Stimulated activated CD4-positive, alpha-beta T cell treated with anti-CD3 and anti-CD28 coated beads, Interleukin-12 subunit alpha, Interleukin-12 subunit beta, amount 100 ng/mL, for 4 hours (primary cell): ENCODE measurements at places on chromosomes 1 and 21.

DNA sequence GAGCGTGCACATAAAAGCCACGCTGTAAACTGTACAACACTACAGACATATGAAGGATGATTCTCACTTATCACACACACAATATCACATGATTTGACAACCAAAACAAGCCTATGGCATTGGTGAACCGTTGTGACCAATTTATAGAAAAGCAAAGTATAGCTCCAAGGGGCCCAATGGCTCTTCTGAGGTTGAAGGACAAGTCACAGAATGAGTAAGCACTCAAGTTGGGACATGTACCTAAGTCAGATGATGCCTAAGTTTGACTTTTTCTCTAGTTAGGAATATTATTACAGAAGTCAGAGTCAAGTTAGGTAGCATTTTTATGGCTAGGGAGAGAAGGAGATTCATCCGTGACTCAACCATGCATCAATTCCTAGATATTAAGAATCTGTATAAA is 45.7 kb downstream of the PLPP3 start:
- DNase-seq, result no peak

GRCh38 chr1:12495725-12496124 is 122.3 kb downstream of the DHRS3 start:
- DNase-seq, result no peak

GRCh38 chr1:117660271-117660965 is 54.6 kb downstream of the TENT5C start:
- DNase-seq, result no peak

- DNase-seq, result no peak
These were observed 79.6 kb downstream of the PIK3CD start for GRCh38 chr1:9731051-9731537.

DNA sequence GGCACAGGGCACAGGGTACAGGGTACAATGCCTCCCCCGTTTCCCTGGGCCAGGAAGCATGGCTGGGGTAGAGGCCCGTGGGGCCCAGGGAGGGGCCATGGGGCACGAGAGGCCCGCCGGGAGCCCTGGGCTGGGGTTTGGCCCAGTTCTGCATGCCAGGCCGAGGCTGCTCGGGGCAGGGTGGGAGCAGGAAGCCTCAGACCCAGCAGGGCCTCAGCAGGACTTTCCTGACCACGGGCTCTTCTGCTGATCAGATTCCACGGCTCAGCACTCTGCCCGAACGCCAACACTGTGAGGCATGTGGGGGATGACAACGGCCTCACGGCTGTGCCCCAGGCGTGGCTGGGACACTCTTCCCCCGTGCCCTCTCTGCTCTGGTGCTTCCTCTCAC is 104.3 kb downstream of the NPHP4 start:
- DNase-seq, result no peak

- no peak for DNase-seq
These were observed 273.1 kb upstream of the PROX1 start for GRCh38 chr1:213714645-213715044.

DNA sequence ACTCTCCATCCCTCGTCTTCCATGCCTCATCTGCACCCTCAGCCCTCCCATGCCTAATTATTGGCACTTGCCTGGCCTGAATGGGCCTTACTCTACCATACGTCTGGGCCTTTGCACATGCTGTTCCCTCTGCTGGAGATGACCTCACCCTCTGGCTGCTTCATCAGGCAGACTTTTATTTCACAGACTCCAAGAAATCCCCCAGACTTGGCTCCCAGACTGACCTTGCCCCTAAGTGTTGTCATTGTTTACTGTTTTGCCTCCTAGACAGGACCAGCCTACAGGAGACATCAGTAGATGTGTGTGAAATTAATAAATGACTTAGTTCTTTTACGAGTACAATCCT is 5.2 kb upstream of the AHDC1 start:
- no peak for DNase-seq

- no peak for DNase-seq
These were observed 126.6 kb downstream of the KCNT2 start for GRCh38 chr1:196481616-196482015.

DNA sequence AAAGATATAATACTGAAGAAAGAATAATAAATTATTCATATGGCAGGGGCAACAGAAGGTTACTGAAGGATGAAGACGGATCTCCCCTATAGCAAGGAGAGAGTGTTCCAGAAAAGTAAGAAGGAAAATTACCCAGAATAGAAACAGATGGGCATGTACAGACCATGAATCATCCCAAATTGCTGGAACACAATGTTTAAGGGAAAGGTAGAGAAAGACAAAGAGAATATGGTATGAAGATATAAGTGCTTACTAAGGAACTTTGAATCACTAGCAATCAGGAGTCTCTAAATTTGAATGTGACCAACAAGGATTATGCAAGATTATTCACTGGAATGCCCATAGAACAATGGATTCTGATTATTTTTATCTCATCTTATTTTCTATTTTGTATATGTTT is 375.4 kb downstream of the COL11A1 start:
- DNase-seq, result no peak

DNA sequence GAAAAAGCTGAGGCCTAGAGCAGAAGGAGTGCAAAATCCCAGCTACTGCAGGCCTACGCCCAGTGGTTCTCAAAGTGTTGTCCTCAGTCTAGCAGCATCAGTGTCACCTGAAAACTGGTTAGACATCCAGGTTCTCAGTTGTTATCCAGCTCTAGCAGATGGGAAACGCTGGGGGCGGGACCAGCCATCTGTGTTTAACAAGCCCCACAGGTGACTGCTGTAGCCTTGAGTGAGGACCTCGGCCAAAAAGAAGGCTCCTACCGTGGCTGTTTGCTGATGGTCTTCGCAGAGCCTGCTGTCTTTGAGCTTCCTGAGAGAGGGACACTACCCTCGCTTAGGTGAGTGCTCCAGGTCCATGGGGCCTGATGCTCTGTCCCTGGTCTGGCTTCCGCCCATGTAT is 69.7 kb downstream of the LRRN2 start:
- no peak for DNase-seq

- no peak for DNase-seq
These were observed 86.9 kb downstream of the CD247 start for GRCh38 chr1:167431261-167431908.

DNA sequence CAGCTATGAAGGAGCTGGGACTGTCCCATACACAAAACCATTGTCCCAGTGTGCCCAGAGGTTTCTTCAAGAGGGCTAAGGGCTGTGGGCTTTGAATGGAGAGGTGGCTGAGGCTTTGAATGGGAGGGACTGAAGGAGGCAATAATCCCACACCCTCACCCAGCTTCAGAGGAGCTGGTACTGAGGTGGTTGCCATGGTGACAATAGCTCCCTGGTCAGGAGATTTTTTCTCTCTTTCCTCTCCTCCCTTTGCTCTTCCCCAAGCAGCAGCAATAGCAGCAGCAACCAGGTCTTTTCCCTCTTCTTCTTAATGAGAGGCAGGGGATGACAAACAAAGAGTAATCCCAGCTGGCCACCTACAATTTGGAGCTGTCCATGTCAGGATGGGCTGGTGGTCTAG is 1.6 kb downstream of the HPCAL4 start:
- DNase-seq, result no peak

- no peak for DNase-seq
These were observed 15.6 kb upstream of the TTLL10 start for GRCh38 chr1:1157914-1158710.

DNA sequence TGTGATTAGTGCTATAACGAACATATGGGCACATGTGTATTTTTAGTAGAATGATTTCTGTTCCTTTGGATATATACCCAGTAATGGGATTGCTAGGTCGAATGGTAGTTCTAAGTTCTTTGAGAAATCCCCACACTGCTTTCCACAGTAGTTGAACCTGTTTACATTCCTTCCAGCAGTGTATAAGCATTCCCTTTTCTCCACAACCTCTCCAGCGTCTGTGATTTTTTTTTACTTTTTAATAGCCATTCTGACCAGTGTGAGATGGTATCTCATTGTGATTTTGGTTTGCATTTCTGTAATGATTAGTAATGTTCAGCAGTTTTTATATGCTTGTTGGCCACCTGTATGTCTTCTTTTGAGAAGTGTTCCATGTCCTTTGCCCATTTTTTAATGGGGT is 81.8 kb upstream of the SLC44A3 start:
- no peak for DNase-seq

DNA sequence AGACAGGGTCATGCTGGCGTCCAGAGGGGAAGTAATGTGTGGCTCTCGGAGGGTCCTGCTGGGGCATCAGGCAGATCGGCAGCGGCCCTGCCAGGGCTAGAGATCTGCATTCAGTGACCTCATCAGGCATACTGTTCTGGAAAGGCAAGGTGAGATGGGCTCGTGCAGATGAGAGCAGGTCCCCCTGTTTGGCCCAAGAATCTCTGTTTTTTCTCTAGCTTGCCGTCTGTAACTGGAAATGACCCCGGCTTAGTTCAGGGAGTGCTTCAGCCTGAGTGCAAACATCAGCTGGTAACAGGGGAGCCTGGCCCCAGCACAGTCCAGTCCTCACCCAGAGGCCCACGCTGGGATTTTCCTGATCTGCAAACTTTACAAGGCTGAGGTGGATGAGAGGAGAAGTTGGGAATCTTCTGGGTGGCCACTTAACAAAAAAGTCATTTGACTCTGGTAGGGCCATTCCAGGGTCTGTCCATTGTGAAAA is 2.1 kb downstream of the FAM163A start:
- DNase-seq, result no peak

DNA sequence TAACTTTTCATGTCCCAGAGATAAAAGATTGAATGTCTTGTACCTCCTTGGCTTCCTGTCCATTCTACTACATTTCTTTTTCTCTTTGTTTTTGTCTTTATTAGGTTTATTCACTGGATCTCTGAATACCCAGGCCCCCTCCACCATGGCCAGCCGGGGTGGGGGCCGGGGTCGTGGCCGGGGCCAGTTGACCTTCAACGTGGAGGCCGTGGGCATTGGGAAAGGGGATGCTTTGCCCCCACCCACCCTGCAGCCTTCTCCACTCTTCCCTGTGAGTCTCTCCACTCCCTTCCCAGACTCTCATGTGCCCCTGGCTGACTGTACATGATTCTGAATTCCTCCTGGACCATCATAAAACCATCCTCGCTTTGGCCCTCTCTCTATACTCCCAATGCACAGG is 10.2 kb downstream of the POLR3GL start:
- DNase-seq, result no peak

- DNase-seq, result no peak
These were observed 137.6 kb upstream of the RNPC3 start for GRCh38 chr1:103387898-103388297.

DNA sequence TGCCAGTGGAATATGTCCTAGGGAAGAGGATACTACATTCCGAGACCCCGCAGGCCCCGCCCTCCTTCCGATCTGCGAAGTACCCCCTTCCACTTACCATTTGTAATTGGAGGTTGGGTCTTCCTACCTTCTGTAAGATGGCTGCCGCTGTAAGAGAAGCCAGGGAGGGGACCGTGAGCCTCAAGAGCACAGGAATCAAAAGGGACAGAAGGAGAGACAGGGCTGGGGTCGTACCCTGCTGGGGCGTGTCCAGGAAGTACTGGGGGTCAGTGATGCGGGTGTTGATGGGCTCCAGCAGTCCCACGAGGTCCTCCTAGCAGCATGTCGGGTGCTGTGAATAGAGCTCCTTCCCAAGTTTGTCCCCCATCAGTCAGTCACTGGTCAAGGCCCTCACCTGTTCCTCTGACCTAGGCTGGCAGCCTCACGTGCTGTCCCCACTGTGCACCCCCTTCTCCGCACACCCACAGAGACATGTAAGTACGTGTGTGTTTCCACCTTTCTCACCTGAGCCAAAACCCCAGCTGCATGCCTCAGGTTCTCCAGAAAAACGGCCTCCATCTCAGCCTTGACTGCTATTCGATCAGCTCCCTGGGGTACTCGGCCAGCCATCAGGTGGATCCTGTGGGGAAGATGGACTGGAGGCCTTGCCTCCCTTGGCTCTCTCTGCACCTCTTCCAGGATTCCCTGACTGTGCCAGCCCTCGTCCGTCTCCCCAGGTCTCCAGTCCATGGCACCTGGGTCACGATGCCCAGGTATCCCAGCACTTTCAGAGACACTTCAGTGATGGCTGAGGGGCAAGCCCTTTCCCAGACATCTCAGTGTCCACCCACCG is 1.8 kb downstream of the HYI start:
- DNase-seq, result no peak

- DNase-seq, result no peak
These were observed 28.0 kb upstream of the H3-3A start for GRCh38 chr1:226034482-226034881.

DNA sequence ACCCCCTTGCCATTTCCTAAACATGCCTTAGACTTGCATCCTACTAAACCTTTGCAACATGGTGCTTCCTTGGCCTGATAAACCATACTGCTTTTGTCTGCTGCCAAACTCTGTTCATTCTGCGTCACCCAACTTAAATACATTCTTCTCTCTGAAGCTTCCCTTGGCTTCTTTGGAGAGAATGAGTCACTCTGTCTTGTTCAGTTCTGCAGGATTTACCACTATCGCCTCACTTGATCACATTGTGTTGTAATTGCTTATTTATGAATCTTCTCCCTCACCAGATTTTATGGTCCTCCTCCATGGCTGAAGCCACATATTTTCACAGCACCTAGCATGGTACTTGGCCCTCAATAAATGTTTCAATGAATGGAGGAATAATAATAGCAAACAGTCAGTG is 21.7 kb upstream of the TUT4 start:
- no peak for DNase-seq

GRCh38 chr1:183568176-183569021 is 21.9 kb downstream of the NCF2 start:
- DNase-seq, result no peak

- DNase-seq, result no peak
These were observed 66.5 kb downstream of the PRRX1 start for GRCh38 chr1:170730438-170730837.

- DNase-seq, result no peak
These were observed 70.2 kb downstream of the BACH1 start for GRCh38 chr21:29368906-29369305.

DNA sequence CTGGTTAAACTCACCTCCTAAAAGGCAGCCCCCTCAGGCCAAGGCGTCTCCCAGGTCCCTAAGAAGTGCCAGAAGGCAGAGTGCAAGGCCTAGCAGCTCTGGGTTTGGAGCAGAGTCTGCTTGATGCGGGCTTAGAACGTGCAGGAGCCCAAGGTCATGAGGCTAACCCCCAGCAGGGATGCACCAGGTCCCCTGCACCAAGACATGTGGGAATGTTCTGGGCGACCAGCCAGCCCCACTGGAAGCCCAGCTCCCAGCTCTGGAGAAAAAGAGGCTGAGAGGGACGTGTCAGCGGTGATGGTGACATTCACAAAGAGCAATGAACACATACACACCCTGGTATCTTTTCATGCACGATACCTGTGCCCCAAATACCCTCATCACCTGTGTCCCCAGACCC is 5.1 kb downstream of the LRRN2 start:
- no peak for DNase-seq

- no peak for DNase-seq
These were observed 52.7 kb downstream of the AGBL4 start for GRCh38 chr1:49971088-49971487.

- DNase-seq, result no peak
These were observed 322.0 kb downstream of the CAMTA1 start for GRCh38 chr1:7107109-7107830.
